ENCODE measurements at places on chromosomes 5 and 9. TPM values are rescaled to one million over a fixed set of nuclear protein-coding genes. Genes with fewer than 3 reads are reported as not detected.

DNA sequence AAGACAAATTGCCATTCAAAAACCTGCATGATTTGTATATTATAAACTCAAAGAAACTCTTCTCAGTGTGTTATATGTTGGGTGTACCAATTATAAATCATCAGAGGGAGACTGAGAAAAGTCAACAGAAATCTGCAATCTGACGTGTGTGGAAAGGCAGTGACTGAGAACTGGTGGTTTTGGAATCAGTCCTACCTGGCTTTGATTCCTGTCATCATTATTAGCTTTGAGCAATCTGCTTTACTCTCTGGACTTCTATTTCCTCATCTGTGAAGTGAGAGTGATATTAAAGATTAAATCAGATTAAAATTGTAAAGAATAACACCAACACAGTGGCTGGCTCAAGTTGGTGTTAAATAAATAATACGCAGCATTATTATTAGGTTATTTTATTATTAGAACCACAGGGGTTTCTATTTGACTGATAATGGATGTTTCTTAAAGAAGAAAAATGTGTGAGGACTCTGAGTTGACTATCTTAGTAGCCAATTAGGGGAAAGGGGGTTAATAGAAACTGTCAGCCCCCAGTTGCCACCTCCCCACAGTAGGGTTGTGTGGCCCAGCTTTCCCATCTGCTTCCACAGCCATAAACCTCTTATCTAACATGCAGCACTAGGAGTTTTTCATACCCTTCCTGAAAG lies 59.6 kb downstream of the SNCAIP start:
- DNase-seq: no peak

GRCh38 chr5:60583616-60584015 lies 116.3 kb downstream of the DEPDC1B start:
- peak; percentile 27 for DNase-seq

DNA sequence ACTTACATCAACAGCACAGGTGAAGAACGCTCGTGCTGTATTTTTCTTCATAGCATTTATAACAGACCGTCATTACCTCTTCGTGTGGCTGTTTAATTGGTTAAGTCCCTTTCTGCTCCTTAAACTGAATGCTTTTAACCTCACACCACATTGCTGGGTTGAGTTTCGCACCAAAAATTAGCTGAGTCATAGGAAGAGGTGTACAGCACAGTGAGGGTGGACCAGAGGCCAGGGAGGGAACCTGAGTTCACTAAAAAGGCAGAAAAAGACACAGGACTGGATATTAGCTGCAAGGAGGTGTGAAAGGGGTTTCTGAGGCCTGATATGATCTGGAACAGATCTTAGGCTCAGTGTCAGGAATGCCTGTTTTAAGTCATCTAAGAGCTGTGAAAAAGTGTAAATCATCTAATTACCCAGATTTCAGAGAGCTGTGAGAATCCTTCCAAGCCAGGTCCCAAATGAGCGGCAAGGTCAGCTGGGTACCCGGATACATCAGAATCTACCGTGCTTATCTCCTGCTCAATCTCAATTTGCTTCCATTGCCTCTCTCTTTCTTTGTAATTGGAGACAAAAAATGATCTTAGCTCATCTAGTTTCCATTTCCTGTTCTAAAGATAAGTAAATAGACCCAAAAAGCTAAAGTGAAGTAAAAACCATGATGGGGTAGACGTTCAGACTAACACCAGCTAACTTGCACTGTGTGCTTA lies 7.1 kb upstream of the CFAP90 start:
- no peak for DNase-seq

DNA sequence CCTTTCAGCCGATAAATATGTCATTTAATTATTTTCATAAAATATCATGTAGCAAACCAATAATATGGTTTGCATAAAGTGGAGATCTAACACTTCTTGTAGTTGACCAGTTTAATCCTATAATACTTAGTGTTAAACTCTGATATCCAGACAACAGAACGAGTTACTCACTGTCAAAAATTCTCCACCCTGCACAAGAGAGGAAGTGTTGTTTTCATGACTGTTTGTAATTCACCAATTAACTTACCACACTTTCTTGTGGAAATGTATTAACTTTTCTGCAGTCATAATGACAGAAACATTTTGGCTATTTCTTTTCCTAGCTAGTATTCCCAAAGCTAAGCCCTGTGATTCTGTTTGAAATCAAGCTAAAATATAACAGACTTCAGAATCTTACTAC lies 555.3 kb upstream of the FTMT start:
- no peak for DNase-seq

The CERCAM gene
- total RNA-seq: 109 TPM

GRCh38 chr9:31210978-31211570 lies 1173.4 kb upstream of the ACO1 start:
- peak; percentile 6 for DNase-seq

The PRRX2 gene
- total RNA-seq: 36.1 TPM

DNA sequence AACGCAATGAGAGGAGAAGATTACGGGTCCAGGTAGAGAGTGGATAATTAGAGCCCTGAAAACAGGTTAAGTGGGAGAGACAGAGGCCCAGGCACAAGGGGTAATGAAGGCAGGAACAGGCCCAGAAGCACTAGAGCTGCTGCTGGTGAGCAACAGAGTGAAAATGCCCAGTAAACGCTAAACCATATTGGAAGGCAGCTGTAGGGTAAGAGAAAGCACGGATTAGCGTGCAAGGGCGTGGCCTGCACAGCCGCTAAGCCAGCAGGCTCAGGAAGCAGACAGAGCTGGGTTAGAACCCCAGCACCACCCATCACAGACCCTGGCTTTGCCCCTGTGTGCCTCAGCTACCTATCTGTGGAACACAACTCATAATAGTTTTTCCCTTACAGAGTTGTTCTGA lies 93.2 kb downstream of the PAX5 start:
- no peak for DNase-seq

GRCh38 chr9:134178768-134179551 lies 14.6 kb upstream of the RNU6ATAC start:
- peak; percentile 50 for DNase-seq

The HCN1 gene
- not detected for total RNA-seq

GRCh38 chr9:38024036-38024681 lies 44.9 kb downstream of the SHB start:
- DNase-seq: peak; percentile 75

DNA sequence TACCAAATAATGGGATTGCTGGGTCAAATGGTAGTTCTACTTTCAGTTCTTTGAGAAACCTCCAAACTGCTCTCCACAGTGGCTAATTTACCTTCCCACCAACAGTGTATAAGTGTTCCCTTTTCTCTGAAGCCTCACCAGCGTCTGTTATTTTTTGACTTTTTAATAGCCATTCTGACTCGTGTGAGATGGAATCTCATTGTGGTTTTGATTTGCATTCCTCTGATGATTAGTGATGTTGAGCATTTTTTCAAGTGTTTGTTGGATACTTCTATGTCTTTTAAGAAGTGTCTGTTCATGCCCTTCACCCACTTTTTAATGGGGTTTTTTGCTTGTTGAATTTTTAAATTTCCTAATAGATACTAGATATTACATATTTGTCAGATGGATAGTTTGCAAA lies 28.4 kb upstream of the SUSD1 start:
- peak; percentile 53 for DNase-seq

- DNase-seq: no peak
Observed at GRCh38 chr9:136091582-136092352, 3.3 kb downstream of the NACC2 start.

DNA sequence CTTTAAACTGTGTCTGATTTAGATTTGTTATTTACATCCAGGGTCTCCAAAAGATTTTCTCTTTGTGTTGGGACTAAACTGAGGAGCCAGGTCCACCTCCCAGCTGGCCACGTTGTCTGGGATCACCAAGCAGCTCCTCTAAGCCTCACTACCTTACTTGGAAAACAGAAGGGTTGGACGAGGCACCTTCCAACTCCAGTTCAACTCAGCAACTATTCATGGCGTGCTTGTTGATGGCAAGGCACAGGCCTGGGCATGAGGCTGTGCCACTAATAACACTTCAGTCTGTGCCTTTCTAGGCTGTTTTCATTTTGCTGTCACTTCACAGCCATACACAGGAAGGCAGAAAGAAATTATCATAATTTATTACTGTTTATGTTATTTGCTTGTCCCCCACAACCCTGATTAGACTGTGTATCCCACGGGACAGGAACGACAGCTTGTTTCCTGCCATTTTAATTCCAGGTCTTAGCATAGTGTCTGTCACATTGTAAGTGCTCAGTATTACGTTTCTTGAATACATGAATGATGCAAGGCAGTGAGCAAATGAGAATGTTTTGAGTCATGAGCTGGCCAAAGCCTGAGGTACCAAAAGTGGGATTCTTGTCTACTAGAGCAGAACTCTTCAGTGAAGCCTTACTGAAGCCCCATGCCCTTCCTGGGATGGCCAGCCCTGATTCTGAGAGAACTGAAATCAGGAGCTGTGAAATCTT lies 125.8 kb downstream of the GALNT10 start:
- no peak for DNase-seq

DNA sequence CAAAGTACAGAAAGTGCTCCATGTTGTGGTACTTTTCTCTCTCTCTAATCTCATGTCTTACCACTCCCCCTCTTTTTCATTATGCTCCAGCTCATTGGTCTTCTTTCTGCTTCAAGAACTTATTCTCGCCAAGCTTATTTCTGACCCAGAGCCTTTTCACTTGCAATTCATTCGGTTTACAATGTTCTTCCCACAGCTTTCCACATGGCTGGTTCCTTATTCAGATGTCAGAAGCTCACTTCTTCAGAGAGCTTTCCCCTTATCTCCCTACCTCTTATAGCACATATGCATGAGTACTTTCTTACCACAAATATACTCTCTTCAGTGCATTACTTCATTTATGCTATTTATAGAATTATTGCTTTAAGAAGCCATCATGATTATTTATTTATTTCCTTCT lies 338.8 kb upstream of the ATP10B start:
- DNase-seq: no peak

- peak; percentile 75 for DNase-seq
Observed at GRCh38 chr9:115234094-115234493, 116.1 kb upstream of the TNC start.

- peak; percentile 58 for DNase-seq
Observed at GRCh38 chr9:81890104-81890503, 38.1 kb upstream of the SPATA31D4 start.

DNA sequence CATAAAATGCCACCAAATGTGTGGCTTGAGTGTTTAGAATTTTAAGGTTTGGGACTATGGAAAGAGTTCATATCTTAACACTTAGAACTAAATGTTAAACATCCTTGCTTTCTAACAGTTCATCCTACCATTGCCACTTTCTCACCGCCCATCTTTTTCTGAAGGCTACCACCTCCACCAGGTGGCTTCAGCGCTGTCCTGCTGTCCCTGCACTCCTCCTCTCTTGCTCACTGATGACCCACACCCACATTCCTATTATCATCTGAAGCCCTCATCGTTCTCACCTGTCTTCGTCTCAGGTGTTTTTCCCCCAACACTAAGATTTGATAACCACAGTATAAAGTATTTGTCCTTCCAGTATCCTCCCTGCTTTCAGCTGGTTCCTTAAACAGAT lies 7.4 kb downstream of the MEGF10 start:
- no peak for DNase-seq

- peak; percentile 51 for DNase-seq
Observed at GRCh38 chr9:6552033-6552432, 93.5 kb downstream of the GLDC start.

The ST8SIA4 gene
- total RNA-seq: 0.54 TPM

The CFAP157 gene
- 0.09 TPM for total RNA-seq

DNA sequence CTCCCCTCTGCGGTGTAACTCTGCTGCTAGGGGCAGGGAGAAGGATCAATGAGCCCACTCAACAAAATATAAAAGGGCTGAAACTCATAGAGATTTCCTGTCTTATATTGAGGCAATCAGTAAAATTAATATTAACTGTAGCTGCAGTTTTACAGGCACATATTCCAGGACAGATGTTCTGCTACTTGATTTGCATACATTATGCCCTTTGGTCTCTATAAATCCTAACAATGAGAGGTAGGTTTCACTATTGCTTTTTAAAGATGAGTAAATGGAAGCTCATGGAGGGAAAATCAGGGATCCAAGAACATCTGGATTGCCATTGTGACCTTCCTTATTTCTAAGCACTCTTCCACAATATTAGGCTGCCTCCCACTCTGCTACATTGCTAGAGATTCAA lies 23.5 kb upstream of the TRIM32 start:
- no peak for DNase-seq

- peak; percentile 32 for DNase-seq
Observed at GRCh38 chr5:127766676-127767335, 63.6 kb downstream of the CCDC192 start.

- DNase-seq: peak; percentile 23
Observed at GRCh38 chr9:107337676-107338590, 54.9 kb downstream of the RAD23B start.

GRCh38 chr5:119289438-119290044 lies 66.3 kb upstream of the TNFAIP8 start:
- no peak for DNase-seq

The PGGT1B gene
- total RNA-seq: 15.1 TPM

The RORB gene
- total RNA-seq: 22.0 TPM

The TAF11L8 gene
- total RNA-seq: not detected

The RPL12 gene
- total RNA-seq: 511 TPM

The CCDC171 gene
- 13.3 TPM for total RNA-seq

The GABRA1 gene
- total RNA-seq: not detected

The TLN1 gene
- 513 TPM for total RNA-seq

GRCh38 chr9:76651119-76651705 lies 113.0 kb upstream of the PCA3 start:
- peak; percentile 40 for DNase-seq

DNA sequence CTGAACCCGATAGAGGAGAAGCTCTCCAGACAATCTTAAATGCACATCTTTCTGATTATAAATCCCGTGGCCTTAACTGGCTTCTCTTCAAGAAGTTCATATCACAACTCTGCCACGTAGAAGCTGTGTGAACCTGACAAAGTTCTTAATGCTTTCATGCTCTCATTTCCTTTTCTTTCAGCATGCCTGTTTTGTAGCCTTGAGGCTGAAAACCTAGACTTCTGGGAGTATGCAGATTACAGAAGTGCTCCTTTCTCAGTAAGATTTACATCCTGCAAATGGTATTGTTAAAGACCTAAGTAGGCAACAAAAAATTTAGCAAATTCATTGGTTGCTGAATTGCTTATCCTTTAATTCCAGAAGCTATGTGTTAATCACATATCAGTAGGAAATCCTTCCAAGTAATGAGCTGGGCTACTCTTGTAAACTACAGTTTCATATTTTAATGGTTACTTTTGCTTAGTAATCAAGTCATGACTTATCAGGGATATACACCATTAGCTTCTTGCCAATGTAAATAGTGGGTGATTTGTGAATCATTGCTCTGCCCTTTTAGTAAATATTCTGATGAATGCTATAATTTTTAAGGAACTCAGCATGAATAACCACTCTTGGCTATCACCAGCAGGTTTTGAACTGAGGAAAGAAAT lies 334.7 kb downstream of the FBXL7 start:
- DNase-seq: peak; percentile 88

The GHR gene
- 4.3 TPM for total RNA-seq

The SNCB gene
- not detected for total RNA-seq

- DNase-seq: peak; percentile 76
Observed at GRCh38 chr5:34656001-34656699, at the start of gene RAI14. RAI14 (plus strand) TSS chr5:34656328; CDS start chr5:34686920, 30,592 bp downstream.

DNA sequence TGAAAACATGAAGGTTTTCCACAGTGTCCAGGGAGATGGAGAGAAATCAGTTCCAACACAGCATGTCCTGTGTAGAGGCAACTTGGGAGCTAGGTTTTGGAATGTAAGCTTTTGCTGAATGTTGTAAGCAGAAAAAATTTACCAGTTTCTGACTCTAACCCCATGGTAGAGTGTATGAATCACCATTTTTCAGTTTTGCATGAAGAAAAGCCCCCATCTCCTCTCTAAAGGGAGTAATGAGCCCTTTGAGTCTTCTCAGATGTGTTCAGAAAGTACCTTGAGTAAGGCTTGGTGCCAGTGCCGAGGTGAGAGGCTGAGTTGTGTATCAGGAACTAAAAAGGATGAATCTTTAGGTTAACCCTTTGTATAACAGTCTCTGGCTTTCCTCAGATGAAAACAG lies 96.2 kb downstream of the ADRB2 start:
- DNase-seq: no peak

Data from fibroblast of the aortic adventitia (primary cell).